ENCODE measurements at places on chromosomes 1 and 21.

DNA sequence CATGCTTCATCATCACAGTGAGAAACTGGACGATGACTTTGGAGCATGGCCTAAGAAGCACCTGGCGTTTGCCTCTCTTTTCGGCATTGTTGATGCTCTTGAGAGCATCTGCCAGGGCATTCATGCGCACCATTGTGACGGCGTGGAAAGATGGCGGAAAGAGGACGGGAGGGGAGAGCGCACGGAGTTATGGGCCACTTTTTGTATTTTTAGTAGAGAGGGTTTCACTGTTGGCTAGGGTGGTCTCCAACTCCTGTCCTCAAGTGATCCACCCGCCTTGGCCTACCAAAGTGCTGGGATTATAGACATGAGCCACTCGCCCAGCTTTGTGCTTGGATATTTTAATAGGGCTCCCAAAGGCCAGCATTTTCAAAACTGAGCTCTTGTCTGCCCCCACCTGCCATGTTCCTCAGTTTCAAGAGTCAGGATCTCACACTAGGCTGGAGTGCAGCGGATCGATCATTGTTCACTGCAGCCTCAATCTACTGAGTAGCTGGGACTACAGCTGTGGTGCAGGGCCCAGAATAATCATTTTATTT is 5.3 kb downstream of the RPS8 start:
- no peak for DNase-seq

GRCh38 chr21:16421965-16422364 is 692.2 kb downstream of the USP25 start:
- DNase-seq: no peak

- no peak for DNase-seq
Observed at GRCh38 chr1:58968360-58968952, 184.6 kb upstream of the JUN start.

DNA sequence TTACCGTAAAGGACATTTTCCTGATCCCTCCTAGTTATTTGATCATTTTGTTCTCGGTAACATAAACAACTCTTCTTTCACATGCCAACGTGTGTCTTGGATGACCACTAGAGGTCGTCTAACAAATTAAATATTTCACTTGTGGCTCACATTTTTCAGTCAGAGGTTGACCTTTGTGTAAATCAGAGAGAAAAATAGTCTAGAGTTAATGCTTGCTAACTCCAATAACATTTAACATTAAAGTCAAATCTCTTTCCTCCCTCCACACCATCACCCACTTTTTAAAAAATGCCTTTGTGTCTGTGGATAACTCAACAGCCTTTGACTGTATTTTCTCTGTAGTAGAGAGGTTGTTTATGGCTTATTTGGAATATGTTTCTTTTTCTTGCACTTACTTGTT is 220.5 kb upstream of the B3GALT2 start:
- DNase-seq: peak; percentile 51

GRCh38 chr1:109251277-109252166 is 2.2 kb downstream of the CELSR2 start:
- DNase-seq: no peak

DNA sequence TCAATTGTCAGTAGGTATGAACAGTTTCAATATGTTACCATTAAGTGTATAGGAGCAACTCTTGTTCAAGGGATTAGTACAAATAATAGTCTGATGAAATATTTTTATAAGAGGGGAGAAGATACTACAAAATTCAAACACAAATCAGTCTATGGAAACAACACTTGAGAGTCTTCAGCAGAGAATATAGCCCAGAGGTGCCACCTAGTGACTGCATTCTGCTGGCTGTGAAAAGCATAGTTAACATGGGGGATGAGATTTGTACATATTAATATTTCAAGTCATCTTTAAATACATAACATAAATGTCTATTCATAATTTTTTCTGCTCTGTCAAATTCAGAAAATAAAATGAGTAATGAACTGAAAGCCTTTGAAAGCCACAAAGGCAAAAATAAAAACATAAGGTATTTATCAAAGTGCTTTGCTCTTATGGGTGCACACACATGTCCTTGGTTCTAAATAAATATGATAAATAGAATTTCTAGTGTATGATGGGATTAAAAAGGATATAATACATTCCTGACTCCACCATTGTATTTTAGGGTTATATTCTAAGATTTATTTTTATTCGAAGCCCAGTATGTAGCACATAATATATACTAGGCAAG is 440.9 kb upstream of the ZRANB2 start:
- peak; percentile 8 for DNase-seq

DNA sequence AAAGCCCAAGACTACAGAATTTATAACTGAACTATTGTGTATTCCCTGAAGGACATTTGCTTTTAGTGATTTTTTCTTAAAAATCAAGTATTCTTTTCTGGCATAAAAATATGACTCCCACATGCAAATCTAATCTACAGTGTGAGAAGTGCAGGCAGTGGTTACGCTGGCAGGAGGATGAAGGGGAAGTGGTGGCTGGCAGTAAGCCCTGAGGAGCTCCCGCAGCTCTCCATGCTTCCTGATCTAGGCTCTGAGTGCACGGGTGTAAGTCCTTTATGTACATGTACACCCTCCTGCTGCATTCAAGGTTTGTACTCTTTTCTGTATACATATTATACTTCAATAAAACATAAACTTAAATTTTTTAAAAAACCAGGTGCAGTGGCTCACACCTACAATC is 67.5 kb upstream of the PRDX6 start:
- DNase-seq: no peak

GRCh38 chr1:201051399-201051798 is 27.9 kb upstream of the KIF21B start:
- no peak for DNase-seq

GRCh38 chr1:180097326-180097605 is 57.4 kb upstream of the QSOX1 start:
- no peak for DNase-seq

DNA sequence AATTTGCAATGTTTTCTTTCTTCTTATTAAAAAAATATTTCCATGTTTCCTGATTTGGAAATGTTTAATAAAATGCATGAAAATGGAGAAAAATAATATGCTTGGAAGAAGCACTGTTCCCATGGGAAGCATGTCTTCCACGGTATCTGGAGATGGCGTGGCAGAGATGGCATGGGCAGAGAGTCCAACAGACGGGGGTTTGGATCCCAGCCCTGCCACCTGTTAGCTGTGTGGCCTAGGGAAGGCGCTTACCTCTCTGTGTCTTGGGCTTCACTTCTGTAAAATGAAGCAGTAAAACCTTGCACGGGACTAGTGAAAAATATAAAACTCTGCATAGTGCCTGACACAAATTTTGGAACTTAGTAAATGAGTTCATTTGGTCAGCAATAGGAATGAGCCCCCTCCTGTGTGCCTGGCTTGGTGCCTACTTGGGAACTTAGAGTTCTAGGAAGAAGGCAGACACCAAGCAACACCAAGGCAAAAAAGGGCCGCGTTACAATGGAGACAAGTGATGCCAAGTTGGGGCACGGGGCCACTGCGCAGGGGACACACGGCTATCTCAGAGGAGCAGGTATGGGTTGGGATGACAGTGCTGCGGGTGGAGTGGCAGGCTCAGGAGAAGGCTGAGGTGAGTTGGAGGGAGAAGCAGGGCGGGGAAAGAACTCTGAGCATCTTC is 124.2 kb downstream of the KCNN3 start:
- DNase-seq: no peak

DNA sequence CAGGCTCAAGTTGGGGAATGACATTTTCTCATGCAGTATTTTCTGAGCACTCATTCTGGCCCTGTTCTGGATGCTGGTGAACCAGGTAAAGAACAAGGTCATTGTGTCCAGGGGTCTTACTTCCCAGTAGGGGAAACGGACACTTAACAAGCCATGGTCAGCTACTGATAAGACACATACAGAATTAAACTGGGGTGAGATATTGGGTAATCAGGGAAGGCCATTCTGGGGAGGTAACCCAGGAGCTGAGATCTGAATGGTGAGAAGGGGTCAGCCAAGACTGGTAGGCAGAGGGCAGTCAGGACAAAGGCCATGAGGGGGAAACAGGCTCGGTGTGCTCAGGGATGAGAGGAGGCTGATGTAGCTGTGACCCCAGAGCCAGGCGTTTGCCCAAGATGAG is 45.8 kb downstream of the RPS6KA1 start:
- DNase-seq: no peak

GRCh38 chr1:215345766-215346165 is 221.3 kb upstream of the KCTD3 start:
- DNase-seq: no peak

DNA sequence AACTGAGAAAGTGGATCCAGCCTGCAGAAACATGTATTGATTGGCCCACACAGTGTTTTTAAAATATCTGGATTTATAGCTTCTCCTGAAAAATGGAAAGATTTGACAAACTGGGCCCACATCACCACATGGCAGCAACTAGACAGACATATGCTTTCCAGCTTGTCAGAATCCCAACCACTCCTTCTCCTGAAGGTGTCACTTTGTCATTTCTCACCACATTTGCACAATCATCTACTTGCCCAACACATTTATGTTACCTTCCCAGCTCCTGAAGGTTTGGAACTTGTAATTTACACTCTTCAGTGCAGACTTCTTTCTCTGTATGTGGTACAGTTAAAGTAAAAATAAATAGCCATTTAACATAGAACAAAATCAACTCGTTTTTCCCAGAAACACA is 126.1 kb upstream of the KIAA1614 start:
- DNase-seq: no peak

DNA sequence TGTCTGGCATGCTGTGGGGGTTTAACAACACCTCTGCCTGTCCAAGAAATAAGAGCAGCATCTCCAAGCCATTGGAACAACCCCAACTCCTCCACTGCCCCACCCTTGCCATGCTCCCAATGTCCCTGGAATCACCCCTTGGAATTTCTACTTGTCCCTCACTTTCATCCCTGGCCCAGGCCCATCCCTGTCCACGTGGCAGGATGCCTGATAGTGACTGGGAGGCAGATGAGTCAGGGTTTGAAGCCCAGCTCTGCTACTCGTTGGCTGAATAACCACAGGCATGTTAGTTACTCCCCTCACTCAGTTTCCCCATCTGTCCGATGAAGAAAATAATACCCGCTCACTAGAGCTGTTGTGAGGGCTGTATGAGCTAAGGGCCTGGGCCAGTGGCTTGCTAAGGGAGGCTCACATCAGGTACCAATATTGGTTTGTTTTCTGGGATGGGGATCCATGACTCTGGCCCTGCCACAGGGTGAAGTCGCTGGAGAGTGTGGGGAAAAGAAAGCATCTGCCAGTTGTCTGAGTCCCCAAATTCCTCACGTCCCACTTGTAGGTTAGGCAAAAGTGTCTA is 99.4 kb upstream of the TLR5 start:
- no peak for DNase-seq

DNA sequence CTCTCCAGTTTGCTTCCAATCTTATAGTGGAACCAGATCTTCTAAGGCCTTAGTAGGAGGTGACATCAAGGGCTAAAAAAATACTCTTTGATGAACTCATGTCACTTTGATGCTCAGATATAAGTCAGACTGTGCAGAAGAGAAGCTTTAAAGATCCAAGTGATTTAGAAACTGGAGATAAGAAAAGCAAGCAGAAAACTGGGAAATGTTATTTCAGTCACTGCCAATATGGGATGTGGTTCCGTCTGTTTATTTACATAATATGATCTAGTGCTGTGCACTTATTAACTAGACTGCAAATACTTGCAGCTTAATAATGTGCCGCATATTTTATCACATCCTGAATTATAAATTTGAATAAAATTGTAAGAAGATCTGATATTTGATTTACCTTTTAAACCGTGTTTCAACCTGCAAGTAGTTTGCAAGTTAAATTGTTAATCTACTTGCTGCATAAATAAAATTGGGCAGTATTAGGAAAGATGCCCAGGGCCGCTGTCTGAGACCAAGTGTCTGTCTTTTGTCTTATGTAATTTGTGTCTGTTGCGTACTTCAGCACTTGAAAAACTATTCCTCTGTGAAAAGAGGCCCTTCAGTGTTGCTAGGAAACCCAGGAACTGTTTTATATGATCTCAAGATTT is 29.6 kb downstream of the CXADR start:
- DNase-seq: no peak

DNA sequence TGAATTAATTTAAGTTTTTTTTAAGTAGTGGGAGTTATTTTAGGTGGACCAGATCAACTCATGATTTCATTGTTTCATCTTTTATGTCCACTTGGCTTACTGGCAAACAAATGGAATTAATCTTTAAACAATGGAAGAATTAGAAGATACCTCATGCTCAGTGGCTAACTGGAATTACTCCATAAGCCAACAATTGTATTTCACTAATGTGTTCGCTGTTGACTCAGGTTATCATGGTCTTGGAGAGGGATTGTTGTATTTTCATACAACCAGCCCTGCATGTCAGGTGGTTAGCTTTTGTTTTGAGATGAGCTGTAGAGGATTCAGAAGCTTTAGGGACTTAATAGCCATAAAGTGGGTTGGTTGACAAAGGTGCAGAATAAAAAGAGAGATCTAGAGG is 57.2 kb upstream of the HMCN1 start:
- no peak for DNase-seq

DNA sequence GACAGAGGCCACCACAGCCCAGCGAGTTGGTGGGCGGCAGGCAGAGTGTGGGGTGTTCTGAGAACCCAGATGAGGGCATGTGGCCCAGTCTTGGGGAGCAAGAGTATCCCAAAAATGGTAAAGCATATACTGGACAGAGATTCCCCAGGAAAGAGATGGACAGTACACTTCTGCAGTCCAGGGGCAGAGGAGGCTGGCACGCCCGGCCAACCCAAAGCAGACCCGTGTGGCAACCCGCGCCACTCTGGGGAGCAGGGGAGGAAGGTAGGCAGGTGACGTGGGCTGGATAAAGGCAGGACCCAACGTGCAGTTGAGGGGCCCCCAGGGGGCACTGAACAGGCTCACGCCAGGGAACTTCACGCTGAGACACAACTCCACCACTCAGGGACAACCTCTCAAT is 46.4 kb upstream of the RIPK4 start:
- no peak for DNase-seq

GRCh38 chr1:224348137-224348536 is 8.5 kb upstream of the CNIH4 start:
- DNase-seq: no peak

DNA sequence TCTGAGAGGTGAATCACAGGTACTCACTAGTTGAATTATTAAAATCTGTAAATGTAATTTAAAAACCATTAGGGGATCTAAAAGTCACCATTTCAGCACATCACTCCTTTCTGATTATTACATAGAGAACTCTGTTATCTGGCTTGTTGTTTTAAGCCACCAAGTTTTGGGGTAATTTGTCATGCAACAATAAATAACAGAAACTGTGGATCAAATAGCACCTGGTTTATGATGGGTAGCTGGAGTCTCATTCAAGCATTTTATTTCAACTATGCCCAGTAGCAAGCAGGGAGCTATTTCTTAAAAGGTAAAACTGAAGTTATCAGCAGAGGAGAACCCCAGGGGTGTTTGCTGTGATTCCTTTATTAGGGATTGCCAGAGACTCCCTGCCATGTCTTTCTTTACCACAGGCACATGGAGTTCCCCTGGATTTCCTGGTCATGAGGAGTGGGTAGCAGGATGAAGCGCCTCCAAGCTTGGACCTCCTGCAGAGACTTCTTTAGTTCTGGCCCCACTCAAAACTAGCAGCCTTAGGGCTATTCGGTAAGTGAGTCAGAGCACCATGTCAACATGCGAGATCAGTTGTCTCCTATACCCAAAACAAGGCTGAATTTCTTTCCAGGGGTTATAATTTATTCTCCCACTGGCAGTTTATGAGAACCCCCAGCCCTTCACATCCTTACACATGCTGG is 179.2 kb downstream of the GIPC2 start:
- no peak for DNase-seq

Data from RWPE1 (cell line).